Adrenal gland (tissue), 19 donors: ENCODE measurements at places on chromosomes 7 and 10. TPM values are rescaled to one million over a fixed set of nuclear protein-coding genes. Genes with fewer than 3 reads are reported as not detected.

DNA sequence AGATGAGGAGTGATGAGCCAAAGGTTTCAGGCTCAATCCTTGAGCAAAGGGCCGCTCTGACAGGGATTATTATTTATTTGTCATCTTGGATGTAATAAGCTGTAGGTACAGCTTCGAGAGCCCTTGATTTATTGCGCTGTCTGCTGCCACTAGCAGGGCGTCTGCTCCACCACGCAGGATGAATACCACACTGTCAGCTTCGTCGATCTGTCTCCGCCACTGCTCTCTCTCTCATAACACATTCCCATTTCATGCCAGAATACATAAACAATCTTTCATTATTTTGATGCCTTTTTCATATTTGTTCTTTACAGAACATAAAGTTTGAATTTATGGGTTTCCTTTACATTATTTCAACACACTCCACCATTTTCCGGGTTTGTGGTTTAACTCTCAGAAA is 276.6 kb downstream of the LRMDA start:
- no peak for DNase-seq
- no peaks in the 10 kb centered on the region for H3K27me3 ChIP-seq
- no peak overlapping the region for H3K27ac ChIP-seq
- H3K36me3 ChIP-seq, result no peaks in the 10 kb centered on the region

Gene TSPAN13
- total RNA-seq, result 92.3 TPM

DNA sequence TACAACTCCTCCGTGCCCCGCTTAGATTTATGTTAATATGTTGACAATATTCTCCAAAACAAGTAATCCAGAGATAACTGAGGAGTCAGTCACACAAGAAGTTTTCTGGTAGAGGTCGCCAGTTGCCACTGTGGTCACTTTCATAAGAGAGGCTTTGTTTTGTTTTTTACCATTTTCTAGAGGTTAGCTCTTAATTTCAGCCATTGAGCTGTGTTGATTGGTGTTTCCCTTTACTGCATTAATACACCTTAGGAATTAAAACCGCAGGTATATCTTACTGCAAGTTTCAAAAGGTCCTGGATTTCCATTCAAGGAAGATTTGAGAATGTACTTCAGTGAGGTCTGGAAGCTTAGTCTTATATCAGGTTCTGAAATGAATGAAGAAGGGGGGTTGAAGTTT is 3.5 kb downstream of the BMI1 start:
- DNase-seq, result no peak
- H3K27me3 ChIP-seq, result no peaks in the 10 kb centered on the region
- H3K27ac ChIP-seq, result no peak overlapping the region
- H3K4me1 ChIP-seq, result peaks cover 44% of the 10 kb centered on the region

DNA sequence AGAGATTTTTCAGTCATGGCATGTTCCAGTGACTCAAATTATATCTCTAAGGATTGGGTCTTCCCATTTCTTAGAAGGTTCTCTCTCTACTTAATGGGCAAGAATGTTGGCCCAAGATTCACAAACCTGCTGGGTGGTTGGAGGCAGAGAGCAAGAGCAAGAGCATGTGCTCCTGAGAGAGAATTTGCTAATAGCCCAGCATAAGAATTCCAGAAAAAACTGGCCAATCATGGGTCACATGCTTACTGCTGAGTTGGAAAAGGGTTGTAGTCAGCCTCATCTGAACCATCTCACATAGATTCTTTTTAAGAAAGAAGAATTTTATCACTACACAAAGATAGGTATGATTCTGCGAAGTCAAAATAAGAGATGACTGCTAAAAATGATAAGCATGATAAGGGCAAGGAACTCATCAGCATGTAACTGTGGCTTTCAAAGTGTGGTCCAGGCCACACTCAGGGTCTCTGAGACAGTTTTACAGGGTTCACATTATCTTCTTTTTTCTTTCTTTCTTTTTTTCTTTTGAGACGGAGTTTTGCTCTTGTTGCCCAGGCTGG is 8.2 kb upstream of the VCL start:
- H3K36me3 ChIP-seq, result no peaks in the 10 kb centered on the region
- DNase-seq, result no peak
- no peaks in the 10 kb centered on the region for H3K4me1 ChIP-seq
- H3K27ac ChIP-seq, result no peak overlapping the region
- H3K4me3 ChIP-seq, result no peak overlapping the region
